ENCODE measurements at places on chromosomes 1 and 21. TPM values are rescaled to one million over a fixed set of nuclear protein-coding genes. Genes with fewer than 3 reads are reported as not detected.

DNA sequence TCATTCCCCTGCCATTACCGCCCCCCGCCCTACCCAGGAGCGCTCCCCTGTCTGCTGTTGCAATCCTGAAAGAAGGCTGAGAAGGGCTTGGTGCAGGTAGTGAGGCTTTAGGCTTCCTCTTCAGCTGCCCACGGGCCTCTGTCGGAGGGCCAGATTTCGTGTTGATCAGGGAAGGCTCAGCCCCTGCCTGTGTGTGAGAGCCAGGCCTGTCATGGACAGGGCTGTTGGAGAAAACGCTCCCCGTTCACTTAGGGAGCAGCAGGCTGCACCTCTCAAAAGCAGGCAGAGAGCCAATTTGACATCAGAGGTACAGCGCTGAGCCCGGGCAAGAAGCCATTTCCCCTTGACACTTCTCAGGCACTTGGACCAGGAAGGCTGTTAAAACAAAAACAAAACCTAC lies 19.0 kb downstream of the TEX35 start:
- DNase-seq: no peak

GRCh38 chr1:207970329-207971233 lies 59.7 kb upstream of the CD34 start:
- no peak for DNase-seq

DNA sequence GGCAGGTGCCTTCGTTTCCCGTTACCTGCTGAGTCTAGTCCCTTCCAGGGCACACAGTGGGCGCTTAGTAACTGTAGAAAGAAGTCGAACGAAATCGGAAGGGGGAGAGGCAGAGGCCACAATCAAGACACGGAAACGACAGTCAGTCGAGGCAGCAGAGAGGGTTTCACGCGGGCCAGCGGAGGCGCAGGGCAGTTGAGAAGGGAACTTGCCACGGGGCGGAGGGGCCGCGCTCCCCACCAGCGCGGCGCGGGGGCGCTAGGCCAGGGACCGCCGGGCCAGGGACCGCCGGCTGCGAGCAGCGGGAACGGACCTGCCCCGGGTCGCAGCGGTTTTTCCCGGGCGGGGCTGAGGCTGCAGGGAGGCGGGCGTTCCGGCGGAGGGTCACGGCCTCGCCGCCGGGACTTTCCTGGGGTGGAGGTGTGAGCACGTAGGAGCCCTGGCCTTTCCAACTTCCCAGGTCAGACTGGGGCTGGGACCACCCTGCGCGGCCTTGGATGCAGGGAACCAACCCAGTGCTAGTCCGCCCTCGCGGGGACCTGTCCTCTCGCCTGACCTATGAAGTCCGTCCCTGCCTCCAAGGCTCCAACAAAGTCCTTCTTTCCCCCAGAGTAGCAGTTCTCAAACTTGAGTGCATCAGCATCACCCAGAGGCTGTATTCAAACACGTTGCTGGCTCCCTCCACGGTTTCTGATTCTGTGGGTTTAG lies 150.1 kb upstream of the FGGY start:
- no peak for DNase-seq

DNA sequence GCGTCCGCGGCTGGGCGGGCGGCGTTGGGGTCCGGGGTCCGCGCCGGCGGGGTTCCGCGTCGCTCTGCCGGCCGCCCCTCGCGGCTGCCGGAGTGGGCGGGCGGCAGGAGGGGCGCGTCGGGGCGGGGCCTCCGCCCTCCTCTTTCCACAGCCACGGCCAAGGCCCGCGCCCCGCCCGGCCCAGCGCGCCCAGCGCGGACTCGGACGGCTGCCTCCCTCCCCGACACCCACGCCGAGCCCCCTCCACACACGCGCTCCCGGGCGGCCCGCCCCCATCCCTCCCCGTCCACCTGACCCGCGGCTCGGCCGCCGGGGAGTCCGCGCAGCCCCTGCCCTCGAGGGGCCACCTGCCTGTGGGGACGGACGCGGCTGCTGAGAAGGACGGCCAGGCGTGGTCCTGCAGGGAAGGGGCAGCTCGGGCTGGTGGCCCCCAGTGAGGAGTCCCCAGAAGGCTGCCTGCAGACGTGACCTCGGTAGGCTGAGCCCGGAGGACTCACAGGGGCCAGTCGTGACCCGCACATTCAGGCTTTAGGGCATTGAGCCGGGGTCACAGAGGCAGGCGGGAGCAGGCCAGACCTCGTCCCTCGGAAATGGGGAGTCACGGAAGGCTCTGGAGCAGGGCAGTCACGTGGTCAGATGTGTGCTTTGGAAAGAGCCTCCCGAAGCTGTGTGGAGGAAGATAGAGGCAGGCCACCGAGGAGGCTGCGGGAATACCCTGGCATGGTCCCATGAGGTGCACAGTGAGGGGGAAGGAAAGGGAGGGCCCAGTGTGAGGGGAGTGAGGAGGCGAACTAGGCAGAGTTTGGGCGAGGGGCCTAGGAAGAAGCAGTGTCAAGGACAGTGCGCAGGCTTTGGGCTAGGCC lies at the start of gene COL8A2:
Gene COL8A2 (minus strand): TSS at position 94 of the 863 bp plus-strand sequence. CDS start 24,980 bp downstream, outside the sequence.
- DNase-seq: no peak

The RWDD3 gene
- polyA plus RNA-seq: 87.8 TPM

The INKA2 gene
- polyA plus RNA-seq: 1.5 TPM

Measured in thymus (tissue), 14 donors.